ENCODE measurements at places on chromosomes 16 and 17.

DNA sequence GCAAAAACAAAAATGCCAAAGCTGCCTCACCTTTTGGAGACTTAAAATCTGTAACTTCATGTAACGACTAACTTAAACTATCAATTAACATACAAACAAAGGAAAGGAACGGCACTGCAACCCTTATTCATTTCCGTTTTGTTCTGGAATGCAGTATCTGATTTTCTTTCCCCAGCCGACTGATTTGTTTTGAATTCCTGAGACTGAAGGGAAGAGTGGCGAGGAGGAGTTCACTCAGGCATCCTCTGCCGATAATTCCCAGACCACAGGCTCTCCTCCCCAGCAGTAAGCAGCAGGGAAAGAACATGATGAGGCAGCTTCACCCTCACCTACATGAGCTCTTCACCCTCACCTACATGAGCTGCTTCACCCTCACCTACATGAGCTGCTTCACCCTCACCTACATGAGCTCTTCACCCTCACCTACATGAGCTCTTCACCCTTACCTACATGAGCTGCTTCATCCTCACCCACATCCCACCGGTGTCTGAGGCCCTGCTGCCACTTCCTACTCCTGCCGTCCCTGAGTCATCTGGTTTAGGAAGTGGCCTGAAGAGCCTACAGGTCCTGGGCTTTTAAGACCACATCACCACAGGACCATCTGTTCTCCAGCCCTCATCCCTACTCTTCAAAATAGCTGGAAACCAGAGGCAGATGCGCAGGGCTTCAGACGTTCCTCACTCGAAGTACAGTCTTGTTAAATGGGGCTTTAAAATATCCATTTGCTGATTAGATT lies 168.0 kb upstream of the RPH3AL start:
- DNase-seq, result no peak

- DNase-seq, result peak; percentile 42
These were observed 3.4 kb downstream of the TRAF4 start for GRCh38 chr17:28747051-28747691.

DNA sequence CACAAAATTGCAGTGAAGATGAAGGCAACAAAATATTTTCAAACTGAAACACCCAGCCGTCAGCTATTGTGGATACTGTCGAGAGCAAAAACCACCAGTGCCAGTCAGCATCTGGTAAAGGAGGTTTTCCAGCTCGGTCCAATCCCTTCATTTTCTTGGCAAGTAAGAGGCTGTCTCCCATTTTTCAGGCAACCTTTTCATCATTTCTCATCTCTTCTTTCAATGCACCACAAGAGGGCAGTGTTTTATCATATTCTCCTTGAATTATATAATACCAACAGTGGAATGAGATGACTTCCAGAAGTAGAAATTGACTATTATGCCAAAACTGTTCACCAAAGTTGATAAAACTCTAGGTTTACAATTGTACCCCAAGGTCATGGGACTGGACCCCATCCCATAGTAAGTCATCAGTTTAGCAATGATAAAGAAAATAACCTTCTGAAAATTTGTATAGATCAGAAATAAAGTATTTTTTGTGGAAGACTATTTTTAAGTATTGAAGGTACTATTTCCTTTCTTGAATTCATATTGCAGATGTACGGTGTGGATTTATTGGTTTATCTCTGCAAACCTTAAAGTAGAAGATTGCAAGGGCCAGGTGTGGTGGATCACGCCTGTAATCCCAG lies 16.8 kb downstream of the NQO1 start:
- DNase-seq, result peak; percentile 74

- DNase-seq, result no peak
These were observed 55.2 kb downstream of the MSI2 start for GRCh38 chr17:57311281-57312216.

DNA sequence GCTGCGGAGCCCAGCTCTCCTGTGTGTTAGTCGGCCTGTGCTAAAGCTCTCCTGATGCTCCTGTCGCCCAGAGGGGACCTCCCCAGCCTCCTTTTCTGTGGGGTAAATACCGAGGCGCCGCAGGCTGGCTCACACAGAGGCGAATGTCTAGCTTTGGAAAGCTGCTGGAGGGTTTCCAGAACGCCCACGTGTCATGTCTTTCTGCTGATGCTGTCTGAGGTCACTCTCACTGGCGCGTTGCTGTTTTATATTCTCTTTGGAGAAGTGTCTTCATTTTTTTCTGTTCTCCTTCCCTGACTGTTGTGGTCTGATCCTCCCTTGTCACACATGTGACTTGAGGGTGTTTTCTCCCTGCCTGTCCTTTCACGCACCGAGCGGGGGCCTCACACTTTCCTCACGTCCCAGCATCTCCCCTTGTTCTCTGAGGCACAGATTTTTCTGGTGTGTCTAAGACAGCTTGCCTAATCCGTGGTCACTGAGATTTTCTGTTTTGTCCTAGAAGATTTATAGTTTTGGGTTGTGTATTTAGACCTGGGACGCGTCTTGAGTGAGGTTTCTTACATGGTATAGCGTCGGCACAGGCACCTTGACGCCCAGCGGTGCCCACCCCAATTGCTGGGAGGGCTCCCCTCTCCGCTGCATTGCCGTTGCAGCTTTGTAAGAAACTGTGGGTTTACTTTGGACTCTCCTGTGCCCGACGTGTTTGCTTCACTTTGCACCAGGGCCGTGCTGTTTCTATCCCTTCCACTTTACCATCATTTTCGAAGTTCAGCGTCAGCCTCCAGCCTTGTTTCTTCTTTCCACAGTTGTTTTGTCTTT lies 92.1 kb upstream of the ZNF750 start:
- no peak for DNase-seq

DNA sequence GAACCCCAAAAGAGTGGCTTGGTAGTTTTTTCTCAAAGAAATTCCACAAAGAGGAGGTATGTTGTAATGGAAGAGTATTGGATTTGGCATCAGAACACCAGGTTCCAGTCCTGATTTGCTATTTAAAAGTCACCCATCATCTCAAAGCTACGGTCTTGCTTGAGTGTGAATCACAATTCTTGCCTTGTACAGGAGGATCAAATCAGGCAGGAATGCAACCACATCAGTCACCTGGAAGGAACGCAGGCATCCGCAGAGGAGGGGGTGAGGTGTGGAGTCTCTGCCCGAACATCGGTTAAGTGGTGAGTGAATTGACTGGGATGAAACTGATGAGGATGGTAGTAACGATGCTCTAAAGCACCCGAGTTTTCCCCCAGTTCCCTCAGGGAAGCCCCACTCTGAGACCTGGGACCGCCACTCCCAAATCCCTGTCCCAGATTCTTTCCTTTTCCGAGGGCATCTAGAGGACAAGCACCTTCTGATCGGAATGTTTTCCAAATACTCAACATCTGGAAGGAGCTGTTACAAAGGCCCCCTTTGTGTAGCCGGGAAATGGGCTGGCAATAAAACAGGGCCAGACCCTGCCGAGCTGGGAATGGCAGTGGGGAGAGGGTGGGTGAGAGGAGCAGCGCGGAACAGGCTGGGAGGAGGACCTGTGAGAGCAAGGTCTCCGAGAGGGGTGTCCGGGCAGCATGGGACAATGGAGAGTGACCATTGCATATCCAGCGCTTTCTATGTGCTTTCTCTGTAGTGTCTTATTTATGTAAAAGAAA lies 469.6 kb downstream of the SLC39A11 start:
- DNase-seq, result no peak

DNA sequence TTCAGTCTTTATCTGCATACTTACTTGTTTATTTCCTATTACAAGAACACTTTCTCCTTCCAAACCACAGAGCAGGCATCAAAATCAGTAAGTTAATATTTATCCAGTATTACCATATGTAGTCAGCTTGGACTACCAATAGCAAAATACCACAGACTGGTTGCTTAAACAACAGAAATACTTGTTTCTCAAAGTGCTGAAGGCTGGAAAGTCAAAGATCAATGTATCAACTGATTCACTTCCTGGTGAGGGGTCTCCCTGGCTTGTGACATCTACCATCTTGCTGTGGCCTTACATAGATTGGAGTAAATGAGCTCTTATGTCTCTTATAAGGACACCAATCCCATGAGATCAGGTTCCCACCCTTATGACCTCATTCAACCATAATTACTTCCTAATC lies 2.6 kb downstream of the STXBP4 start:
- peak; percentile 8 for DNase-seq

GRCh38 chr16:25051406-25052150 lies 36.4 kb upstream of the ARHGAP17 start:
- no peak for DNase-seq

DNA sequence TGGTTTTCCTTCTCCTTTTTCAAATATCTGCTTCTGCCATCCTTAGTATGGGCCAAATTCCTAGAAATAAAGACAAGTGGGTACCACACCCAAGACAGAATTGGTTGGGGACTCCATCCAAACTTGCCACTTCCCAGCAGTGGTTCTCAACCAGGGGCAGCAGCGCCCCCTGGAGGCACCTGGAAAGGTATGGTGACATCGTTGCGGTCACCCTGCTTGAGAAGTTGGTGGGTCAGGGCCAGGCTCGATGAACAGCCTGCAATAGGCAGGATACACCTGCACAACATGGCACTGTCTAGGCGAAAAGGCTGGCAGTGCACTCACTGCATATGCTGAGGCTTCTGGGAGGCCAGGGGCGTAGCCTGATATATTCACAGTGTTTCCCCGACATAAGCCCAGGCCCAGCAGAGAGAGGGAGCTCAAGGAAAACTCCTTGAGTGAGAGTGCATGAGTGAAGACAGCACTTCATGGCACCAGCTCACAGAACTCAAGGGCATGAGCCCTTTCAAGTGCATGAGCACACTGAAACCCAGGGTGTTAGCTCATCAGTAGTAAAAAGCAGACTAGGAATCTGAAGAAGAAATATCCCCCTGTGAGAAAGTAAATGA lies 57.7 kb downstream of the CMC2 start:
- DNase-seq, result peak; percentile 74

DNA sequence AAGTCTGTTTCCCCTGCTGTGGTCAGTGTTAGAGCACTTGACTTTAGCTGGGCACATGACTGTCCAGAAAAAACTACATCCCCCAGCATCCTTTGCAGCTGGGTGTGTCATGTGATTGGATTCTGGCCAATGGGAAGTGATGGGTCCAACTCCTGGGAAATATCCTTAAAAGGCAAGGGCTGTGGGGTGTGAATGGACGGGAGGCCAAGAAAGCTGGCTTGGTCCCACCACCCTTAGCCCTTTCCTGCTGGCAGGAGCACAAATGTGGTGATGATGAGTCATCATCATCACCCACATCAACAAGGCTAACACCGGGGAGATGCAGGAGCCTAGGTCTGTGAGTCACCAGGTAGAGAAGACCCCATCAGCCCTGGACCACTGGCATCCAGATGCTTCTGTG lies 341.7 kb downstream of the C16orf95 start:
- DNase-seq, result peak; percentile 47

GRCh38 chr17:15026088-15026487 lies 239.0 kb downstream of the PMP22 start:
- no peak for DNase-seq

DNA sequence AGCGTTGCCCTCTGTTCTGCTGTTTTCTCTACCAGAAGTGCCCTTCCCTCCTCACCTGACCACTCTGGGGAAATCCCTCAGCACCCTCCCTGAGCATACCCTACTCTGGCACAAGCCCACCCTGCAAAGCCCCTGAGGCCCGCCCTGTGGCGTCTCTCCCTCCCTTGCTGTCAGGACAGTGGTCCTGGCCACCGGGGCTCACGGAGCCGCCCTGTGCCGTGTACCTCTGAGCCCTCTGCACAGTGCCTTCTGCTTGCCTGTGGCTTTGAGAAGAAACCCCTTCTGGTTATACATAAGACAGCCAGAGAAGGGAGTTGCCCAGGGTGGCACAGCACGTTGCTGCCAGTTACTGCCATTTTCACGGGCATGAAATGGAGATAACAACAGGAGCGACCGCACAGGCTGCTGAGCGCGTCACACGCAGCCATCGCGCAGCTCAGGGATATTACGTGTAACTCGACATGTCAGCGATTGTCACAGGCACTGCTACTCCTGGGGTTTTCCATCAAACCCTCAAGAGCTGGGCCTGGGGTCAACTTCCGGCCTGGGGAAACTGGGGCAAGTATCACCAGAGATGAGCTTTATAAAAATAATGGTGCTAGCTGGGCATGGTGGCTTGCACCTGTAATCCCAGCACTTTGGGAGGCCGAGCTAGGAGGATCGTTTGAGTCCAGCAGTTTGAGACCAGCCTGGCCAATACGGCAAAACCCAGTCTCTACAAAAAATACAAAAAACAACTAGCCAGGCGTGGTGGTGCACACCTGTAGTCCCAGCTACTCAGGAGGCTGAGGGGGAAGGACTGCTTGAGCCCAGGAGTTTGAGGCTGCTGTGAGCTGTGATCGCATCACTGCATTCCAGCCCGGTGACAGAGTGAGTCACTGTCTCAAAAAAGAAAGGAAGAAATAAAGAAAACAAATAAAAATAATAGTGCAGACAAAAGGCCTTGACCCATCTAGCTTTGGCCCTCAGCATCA lies 14.8 kb downstream of the SCGB1C2 start:
- no peak for DNase-seq

- DNase-seq, result no peak
These were observed 52.1 kb upstream of the BPTF start for GRCh38 chr17:67773246-67773645.

- no peak for DNase-seq
These were observed 340.0 kb downstream of the C16orf95 start for GRCh38 chr16:86977076-86977676.

- DNase-seq, result no peak
These were observed 13.4 kb upstream of the TMEM170A start for GRCh38 chr16:75477680-75478473.

- DNase-seq, result no peak
These were observed 16.4 kb downstream of the NDEL1 start for GRCh38 chr17:8451933-8452614.

- DNase-seq, result no peak
These were observed 1.3 kb upstream of the ACTG1 start for GRCh38 chr17:81513753-81514488.

DNA sequence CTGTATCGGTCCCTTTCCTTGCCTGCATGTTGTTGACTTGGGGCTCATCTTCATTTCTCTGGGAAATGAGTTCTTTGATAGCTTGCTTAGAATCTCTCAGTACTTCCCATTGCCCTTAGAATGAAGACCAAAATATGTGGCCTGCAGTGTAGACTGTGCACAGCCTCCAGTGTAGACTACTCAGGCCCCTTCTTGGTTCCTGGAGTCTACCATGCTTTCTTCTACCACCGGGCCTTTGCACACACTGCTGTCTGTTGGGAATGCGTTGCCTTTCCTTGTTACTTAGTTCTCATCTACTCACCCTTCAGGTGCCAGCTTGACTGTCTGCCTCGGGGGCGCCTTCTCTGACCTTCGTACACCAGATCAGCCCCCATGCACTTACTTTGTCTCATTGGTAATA lies 82.0 kb downstream of the ABCC1 start:
- DNase-seq, result no peak

GRCh38 chr17:39194089-39194984 lies 3.1 kb downstream of the CACNB1 start:
- peak; percentile 91 for DNase-seq

DNA sequence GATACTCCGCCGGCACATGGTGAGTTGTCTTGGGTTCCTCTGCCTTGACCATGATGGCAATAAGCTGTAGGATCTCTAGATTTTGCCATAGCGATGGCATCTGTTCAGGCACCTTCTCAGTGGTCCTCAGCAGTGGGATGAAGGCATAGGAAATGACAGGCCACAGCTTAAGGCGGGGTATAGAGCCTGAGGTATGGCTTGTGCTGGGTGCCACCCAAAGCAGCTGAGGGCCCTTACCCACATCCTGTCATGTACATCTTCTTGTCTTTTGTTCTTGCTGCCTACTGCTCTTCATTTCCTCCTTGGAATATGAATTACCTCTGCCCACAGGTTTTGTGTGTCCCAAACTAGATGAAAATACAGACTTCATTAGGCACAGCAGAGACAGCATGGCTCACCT lies 29.5 kb downstream of the KAT7 start:
- DNase-seq, result no peak

Measured in K562 (cell line).